ENCODE measurements at places on chromosomes 1 and 21. TPM values are rescaled to one million over a fixed set of nuclear protein-coding genes. Genes with fewer than 3 reads are reported as not detected.

WNT9A gene
- not detected for total RNA-seq

PAQR6 gene
- 8.6 TPM for total RNA-seq

TAL1 gene
- total RNA-seq: not detected

DNA sequence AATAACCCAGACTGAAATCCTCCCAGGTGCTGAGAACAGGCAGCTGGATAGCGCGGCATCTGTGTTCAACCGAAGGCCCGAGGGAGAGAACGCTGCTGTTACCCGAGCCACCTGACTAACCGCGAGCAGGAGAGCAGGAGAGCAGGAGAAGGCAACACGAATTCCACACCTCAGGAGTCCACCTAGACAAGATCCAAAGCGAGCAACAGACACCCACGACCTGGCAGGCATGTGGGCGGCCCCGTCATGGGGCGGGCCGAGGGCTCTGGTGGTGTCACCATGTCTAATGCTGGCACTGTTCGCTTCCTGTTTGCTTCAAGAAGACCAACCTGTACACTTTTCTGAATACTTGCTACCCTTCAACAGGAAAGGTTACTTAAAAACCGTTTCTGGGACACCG lies 20.9 kb upstream of the SPATC1L start:
- DNase-seq: no peak

- no peak for DNase-seq
These were observed 810.2 kb upstream of the ADAMTS5 start for GRCh38 chr21:27776925-27777553.

DNA sequence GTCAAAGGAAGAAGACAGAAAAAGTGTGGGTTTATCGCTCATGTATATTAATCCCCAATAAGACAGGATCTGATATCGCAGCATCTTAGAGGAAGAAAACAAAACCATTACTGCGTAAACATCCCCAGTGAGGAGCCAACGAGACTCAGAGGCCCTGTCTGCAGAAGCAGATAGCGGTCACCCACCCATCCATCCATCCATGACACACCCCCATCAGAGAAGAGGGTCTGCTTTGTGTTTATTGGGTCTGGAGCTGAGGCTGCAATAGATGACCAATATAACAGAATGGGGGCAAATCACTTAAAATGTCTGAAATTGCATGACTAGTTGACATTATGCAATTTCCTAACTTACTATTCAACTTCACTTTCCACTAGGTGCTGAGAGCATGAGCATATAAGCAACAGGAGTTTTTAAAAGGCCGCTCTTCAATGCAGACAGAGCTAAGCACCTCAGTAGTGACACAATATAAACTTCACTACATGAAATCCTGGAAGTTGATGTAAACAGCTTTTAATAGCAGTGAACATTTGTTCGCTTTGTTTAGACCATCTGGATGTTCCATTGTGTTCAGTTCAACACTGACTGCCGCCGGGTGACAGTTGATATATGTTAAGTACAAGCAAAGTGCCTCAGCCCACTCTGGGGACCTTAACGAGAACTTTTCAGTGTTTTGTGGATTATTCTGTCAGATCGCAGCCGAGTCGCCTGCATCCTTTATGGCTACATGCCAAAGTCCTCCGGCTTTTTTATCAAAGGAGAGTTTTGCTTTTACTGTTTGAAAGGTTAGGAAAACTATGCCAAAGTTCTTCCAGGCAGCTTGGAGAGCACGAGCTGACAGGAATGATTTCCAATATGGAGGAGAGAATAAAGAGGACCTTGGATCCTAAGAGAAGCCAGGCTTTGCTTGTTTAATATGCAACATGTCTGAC lies 167.5 kb downstream of the ZNF281 start:
- no peak for DNase-seq

Measured in activated CD8-positive, alpha-beta T cell treated with anti-CD3 and anti-CD28 coated beads, Interleukin-2, amount 10 ng/mL, durations not matched to agents 7 days and 5 days (primary cell).